Amygdala (tissue), 56 donors: ENCODE measurements at places on chromosomes 5 and 9.

- DNase-seq: no peak
Measured at GRCh38 chr5:32684260-32684659, 26.9 kb upstream of the NPR3 start.

GRCh38 chr9:89486681-89487080, 11.2 kb downstream of the SEMA4D start:
- DNase-seq: no peak

- no peak for DNase-seq
Measured at GRCh38 chr5:31921852-31922305, 252.2 kb downstream of the GOLPH3 start.

GRCh38 chr5:52497133-52497693, 290.5 kb upstream of the ITGA1 start:
- no peak for DNase-seq

GRCh38 chr9:100990605-100991381, 37.7 kb upstream of the PLPPR1 start:
- DNase-seq: no peak
